ENCODE measurements at places on chromosomes 13 and 19.

DNA sequence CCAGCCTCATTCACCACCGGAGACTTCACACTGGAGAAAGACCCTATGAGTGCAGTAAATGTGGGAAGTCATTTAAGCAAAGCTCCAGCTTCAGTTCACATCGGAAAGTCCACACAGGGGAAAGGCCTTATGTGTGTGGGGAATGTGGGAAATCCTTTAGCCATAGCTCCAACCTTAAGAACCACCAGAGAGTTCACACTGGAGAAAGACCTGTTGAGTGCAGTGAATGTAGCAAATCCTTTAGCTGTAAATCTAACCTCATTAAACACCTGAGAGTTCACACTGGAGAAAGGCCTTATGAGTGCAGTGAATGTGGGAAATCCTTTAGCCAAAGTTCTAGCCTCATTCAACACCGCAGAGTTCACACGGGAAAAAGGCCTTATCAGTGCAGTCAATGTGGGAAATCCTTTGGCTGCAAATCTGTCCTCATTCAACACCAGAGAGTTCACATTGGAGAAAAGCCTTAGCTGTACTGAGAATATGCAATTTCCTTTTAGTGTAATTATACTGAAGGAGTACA is 8.8 kb downstream of the ZNF211 start:
- no peak for DNase-seq
- H3K4me1 ChIP-seq, result no peaks in the 10 kb centered on the region
- H3K36me3 ChIP-seq, result peaks cover 53% of the 10 kb centered on the region
- no peak overlapping the region for H3K27ac ChIP-seq
- no peak overlapping the region for H3K4me3 ChIP-seq
- H3K27me3 ChIP-seq, result no peaks in the 10 kb centered on the region

GRCh38 chr19:17458970-17459369 is 1.8 kb downstream of the NXNL1 start:
- H3K36me3 ChIP-seq, result no peaks in the 10 kb centered on the region
- peaks cover 15% of the 10 kb centered on the region for H3K4me1 ChIP-seq

GRCh38 chr19:27765397-27765796 is 1447.6 kb downstream of the UQCRFS1 start:
- no peak overlapping the region for H3K27ac ChIP-seq
- no peaks in the 10 kb centered on the region for H3K27me3 ChIP-seq
- no peaks in the 10 kb centered on the region for H3K4me1 ChIP-seq
- H3K36me3 ChIP-seq, result no peaks in the 10 kb centered on the region
- peak; percentile 43 for DNase-seq
- H3K4me3 ChIP-seq, result no peak overlapping the region

GRCh38 chr13:112696001-112696868 is 6.4 kb downstream of the ATP11A start:
- no peak overlapping the region for H3K27ac ChIP-seq
- peaks cover 35% of the 10 kb centered on the region for H3K4me1 ChIP-seq
- peak; percentile 55 for DNase-seq
- no peaks in the 10 kb centered on the region for H3K27me3 ChIP-seq
- no peaks in the 10 kb centered on the region for H3K36me3 ChIP-seq
- H3K4me3 ChIP-seq, result no peak overlapping the region

GRCh38 chr13:65929436-65929835 is 1300.7 kb downstream of the PCDH9 start:
- no peak overlapping the region for H3K4me3 ChIP-seq
- H3K27ac ChIP-seq, result no peak overlapping the region
- H3K27me3 ChIP-seq, result no peaks in the 10 kb centered on the region
- no peaks in the 10 kb centered on the region for H3K36me3 ChIP-seq
- no peak for DNase-seq
- no peaks in the 10 kb centered on the region for H3K4me1 ChIP-seq

Data from suprapubic skin (tissue), 4 donors.